ENCODE measurements at places on chromosomes 1 and 21. TPM values are rescaled to one million over a fixed set of nuclear protein-coding genes. Genes with fewer than 3 reads are reported as not detected.

- DNase-seq: no peak
Measured at GRCh38 chr1:151540982-151541377, 871 bp downstream of the TUFT1 start.

GRCh38 chr1:221732052-221732451, 9.8 kb downstream of the DUSP10 start:
- no peak for DNase-seq

DNA sequence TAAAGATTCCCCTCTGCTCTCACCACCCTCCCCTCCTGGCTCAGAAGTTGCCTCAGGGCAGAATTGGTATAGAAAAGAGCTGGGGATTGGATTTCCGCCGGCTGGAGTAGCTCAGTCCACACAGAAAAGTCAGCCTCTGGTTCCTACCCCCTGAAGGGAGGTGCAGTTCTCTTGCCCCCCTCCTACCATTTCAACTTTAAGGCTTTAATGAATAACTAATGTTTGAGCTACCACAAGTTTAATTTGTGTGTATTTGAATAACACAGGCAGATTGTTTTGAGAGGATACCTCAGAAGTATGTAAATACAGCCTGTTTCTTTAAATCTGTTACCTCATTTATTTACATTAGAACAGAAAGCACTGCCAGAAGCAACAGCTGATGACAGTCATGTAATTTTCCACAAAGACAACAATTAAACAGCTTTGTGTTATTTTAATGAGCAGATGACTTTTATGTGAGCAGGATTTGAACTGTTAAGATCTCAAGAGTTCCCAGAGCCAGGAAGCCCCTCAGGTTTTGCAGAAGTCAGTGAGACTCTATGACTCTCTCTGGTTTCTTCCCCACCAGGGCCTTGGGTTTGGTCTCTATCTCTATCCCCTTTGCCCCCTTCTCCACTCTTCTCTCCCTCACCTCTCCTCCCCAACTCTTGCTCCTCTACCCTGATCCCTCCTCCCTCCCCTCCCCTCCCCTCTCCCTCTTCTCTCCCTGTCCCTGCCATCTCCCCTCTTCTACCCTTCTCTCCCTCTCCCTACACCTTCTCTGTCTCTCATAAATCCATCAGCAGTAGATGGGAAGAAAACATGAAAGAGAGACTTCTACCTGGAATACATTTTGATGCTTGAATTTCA, 26.3 kb downstream of the DUSP10 start:
- no peak for DNase-seq

- DNase-seq: no peak
Measured at GRCh38 chr1:31669786-31670592, 25.3 kb upstream of the PEF1 start.

DNA sequence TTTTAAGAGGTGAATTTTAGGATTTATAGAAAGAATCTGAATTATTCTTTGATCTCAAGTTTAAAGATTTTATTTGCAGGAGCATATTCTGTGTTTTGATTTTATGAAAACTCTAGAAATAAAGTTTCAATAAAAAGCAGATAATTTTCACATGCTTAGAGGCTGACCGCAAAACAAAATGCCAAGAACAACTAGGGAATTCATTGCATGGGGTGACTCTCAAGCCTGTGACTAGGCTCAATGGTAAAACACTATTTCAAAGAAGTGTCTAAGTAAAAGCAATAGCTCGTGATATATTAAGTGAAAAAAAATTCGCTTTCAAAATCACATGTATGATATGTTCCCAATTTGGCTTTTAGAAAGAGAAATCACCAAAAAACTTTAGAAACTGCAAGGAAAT, 49.6 kb downstream of the RPL5 start:
- DNase-seq: no peak

DNA sequence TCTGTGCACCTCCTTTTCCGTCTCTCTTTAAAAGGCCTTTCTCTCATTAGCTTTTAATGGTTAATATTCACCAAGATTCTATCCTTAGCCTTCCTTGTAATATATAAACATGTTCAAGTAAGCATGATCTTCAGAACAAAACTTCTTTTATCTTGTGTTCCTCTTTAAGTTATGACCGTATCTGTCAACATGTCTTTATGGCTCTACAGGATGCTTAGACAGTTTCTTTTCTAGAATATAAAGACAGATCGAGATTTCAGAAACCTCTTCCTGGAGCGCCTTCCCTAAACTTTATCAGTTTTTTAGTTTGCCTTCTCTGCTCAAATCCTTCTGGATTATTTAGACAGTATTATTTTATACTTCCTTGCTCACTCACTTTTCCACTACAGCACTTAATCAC, 7.2 kb downstream of the RO60 start:
- no peak for DNase-seq

GRCh38 chr1:89041721-89042120, 19.1 kb upstream of the GBP3 start:
- no peak for DNase-seq

DNA sequence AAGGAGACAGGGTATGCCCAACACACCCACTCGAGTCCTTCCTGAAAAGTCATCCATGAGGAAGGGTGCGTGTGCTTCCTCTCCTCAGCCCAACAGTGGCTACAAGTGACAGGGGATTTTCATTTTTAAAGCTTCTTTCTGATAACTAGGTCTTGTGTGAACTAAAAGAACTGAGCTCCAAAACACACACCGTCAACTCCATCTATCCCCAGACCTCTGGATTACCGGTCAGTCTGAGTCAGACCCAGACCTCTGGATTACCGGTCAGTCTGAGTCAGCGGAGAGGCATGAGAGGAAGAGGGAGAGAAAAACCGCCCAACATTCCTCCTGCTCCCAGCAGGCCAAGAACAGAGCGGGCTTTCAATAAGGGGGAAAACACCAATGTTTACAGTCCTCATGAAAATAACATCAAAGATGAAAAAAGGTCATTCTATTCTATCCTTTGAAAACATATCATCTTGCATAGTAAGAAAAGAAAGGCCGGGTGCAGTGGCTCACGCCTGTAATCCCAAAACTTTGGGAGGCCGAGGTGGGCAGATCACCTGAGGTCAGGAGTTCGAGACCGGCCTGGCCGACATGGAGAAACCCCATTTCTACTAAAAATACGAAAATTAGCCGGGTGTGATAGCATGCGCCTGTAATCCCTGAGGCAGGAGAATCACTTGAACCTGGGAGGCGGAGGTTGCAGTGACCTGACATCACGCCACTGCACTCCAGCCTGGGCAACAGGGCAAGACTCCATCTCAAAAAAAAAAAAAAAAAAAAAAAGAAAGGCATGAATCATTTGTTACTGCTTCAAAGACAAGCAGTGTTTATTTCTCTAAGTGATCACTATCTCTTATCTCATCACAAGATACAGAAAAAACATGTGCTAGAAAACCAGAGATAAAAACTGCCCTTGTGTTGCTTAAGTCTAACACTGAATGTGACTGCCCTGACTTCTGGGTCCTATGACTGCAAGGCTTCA, 3.4 kb downstream of the PTTG1IP start:
- DNase-seq: no peak

DNA sequence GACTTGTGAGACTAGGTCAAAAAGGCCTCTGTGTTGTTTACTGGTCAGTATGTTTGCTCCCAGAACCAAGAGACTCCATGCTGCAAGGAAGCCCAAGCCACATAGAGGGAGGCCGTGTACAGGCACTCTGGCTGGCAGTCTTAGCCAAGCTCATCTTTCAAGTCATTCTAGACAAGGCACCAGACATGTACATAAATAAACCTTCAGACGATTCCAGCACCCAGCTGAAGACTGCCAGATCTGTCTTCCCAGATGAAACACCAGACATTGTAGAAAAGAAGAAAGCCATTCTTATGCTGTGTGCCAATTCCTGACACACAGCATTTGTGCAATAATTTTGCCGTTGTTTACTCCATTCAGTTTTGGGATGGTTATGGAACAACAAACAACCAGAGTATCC, 595.5 kb downstream of the KIF26B start:
- DNase-seq: no peak

FCRL5 gene
- total RNA-seq: 0.13 TPM

ARHGAP30 gene
- total RNA-seq: 26.0 TPM

GRIK3 gene
- total RNA-seq: not detected

PKP1 gene
- 11.5 TPM for total RNA-seq

DENND1B gene
- total RNA-seq: 7.1 TPM

WDTC1 gene
- 29.2 TPM for total RNA-seq

Data from mesenteric fat pad (tissue), 1 donor.